ENCODE measurements at places on chromosomes 6 and 20.

GRCh38 chr20:1472556-1473245 lies 6.1 kb upstream of the NSFL1C start:
- no peak for DNase-seq

GRCh38 chr6:169087443-169088041 lies 166.1 kb downstream of the THBS2 start:
- no peak for DNase-seq

- DNase-seq = no peak
These were observed 38.1 kb upstream of the ISM1 start for GRCh38 chr20:13183005-13183404.

DNA sequence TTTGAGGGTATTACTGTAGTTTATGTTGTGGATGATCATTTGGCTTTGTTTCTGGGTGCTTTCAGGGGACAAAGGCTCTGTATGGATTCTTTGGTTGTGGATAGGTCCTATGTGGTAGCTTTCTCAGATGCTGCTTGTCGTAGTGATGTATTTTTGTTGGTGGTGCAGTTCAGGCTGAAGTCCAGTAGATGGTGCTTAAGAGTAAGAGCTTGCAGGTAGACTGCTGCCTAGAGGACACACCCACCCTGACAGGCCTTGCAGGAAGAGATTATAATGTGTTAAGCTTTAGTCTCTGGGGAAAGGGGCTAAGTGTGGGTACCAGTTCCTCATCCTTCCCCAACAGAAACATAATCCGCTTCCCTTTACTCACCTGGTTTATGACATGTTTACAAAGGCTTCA lies 62.6 kb upstream of the ADGRB3 start:
- no peak for DNase-seq

- no peak for DNase-seq
These were observed 12.3 kb downstream of the TMEM14B start for GRCh38 chr6:10759884-10760329.

DNA sequence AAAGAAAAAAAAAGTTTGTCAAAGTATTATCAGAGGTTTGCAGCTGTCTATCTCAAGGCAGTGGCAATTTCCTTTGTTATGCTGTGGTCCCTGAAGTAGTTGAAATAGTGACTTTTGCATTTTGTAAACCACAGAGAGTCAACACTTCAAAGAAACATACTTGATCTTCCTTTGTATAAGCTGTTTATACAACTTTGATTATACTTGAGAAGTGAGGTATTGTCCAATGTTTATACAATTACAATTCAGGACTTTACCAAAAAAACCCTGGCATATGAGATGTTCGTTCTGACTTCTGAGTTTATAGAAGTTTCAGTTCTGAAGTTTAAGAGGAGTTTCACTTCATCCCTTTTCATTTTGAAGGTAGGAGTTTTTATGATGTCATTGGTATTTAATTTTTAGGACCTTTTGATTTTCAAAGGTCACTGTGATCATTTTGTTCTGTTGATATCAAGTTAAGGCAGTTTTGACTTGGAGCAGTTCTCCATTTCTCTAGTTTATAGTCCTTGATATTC lies 4.0 kb downstream of the STK4 start:
- no peak for DNase-seq

All from thymus (tissue), 14 donors.